ENCODE measurements at places on chromosomes 7 and 10.

GRCh38 chr7:71329030-71329660 lies 197.2 kb downstream of the GALNT17 start:
- DNase-seq = no peak

- DNase-seq = no peak
These were observed 20.0 kb downstream of the KIAA1549 start for GRCh38 chr7:138961159-138961558.

DNA sequence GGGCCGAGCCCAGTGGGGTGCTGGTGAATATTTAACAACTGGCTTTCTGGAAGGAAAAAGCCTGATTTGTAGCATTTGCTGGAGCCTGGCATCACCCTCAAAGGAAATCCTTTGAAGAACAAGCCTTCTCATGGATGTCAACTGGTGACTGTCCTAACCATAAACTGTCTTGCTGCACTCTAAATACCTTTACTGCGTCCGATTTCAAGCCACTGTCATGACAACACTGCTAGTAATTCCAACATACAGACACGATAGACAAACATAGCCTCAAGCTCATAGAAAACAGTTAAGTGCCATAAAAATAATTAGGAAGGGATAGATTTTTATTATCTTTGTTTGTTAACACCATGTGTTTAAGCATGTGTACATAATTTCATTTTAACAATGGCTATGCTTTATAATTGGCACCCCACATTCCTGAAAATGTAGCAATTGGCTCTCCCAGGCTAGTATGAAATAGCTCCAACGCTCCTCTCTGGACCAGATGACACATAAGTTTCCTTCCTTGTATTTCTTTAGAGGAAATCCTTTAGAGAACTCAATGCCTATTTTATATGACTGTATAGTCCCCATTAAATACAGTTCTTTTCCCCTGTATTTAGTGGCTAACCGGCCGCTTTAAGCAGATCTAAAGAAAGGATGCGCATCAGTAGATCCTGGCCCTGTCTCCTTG lies 273.4 kb downstream of the PRPF18 start:
- no peak for DNase-seq

- DNase-seq = no peak
These were observed 2.2 kb downstream of the ITGB1 start for GRCh38 chr10:32955790-32956189.

GRCh38 chr7:27972276-27972675 lies 208.3 kb downstream of the JAZF1 start:
- no peak for DNase-seq

DNA sequence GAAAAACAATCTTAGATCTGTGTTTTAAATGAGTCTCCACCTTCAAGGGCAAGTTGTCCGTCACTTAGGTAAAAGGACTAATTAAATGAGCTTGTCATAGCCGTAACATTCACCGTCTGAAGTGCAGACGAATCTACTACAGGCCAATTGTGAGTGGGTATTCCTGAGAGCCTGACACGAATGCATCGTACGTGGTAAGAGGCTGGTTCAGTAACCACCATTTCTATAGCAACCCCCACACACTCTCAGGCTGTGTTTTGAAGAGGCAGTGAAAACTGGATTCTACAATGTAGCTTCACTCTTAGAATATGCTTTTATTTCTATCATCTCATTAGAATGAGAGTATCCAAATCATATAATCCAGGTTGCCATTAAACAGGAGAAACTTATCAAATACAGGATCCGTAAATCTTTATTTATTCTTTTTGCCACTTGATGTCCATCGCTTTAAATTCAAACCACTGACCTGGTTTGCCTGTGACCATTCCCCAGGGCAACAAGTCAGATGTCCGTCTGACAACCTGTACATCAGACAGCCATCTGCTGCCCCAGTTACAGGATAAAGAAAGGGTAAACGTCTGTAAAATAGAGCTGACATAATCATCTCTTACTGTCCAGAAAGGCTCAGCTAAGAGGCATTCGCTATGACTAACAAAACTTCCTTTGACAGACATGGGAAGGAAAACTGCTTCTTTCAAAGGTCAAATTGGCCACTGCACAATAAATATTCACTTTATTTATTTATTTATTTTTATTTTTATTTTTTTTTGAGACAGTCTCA lies 70.3 kb upstream of the NMT2 start:
- no peak for DNase-seq
